Left renal pelvis (tissue), 4 donors: ENCODE measurements at places on chromosomes 1 and 21. TPM values are rescaled to one million over a fixed set of nuclear protein-coding genes. Genes with fewer than 3 reads are reported as not detected.

The HOOK1 gene
- 70.9 TPM for polyA plus RNA-seq

The FCRL1 gene
- polyA plus RNA-seq, result not detected

The MROH7 gene
- polyA plus RNA-seq, result 6.8 TPM

The SERTAD4 gene
- 4.1 TPM for polyA plus RNA-seq

The SPOCD1 gene
- 0.26 TPM for polyA plus RNA-seq

The LMX1A gene
- polyA plus RNA-seq, result not detected

The TRAF3IP3 gene
- polyA plus RNA-seq, result 1.4 TPM

- DNase-seq, result no peak
Observed at GRCh38 chr1:12567288-12567819, 50.7 kb downstream of the DHRS3 start.

- DNase-seq, result no peak
Observed at GRCh38 chr21:25809013-25809412, 74.2 kb downstream of the GABPA start.

- no peak for DNase-seq
Observed at GRCh38 chr1:108056436-108056990, 91.5 kb upstream of the VAV3 start.

GRCh38 chr1:161171191-161171590, 5.0 kb downstream of the PPOX start:
- DNase-seq, result no peak

GRCh38 chr1:47699492-47700235, 261.8 kb downstream of the FOXD2 start:
- DNase-seq, result no peak

DNA sequence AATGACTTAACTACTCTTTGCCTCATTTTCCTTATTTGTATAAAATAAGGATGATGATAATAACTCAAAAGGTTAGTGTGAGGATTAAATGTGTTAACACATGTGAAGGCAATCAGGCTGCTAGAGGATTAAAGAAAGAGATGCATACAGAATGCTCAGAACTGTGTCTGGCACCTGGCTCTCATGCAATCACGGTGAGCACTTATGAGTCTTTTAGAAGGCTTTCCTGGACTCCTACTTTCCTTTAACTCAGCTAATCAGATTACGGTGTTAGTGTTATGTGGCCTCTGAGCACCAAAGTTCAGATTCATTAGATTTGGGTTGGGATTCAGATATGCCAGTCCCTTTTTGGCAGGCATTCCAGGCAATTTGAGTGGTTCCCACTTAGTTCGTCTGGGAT, 311.6 kb upstream of the USP24 start:
- DNase-seq, result no peak

DNA sequence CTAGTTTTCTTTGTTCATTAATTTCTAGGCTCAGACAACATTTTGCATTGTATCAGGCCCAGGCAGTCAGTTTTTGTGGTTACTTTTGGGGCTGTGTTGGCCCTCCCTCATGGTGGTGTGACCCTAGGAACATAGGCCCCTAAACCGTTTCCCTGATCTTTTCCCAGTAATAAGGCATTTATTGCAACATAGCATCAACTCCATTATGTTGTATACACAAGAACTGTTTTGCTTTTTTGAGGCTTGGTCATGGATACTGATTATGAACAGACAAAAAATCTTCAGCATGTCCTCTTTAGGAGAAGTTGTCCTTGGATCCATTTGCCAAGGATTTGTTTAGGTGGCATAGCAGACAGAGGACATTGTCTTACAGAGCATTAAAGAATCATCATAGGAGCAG, 10.3 kb downstream of the B3GALT2 start:
- no peak for DNase-seq

GRCh38 chr1:153535242-153536011, at the start of gene S100A6:
S100A6 (minus strand) TSS chr1:153535991; CDS start chr1:153535339, 652 bp downstream.
- no peak for DNase-seq

- no peak for DNase-seq
Observed at GRCh38 chr1:233478611-233479010, 135.3 kb upstream of the KCNK1 start.

- DNase-seq, result no peak
Observed at GRCh38 chr1:75062111-75062510, 72.1 kb upstream of the LHX8 start.

- no peak for DNase-seq
Observed at GRCh38 chr1:45329445-45329844, 2.8 kb downstream of the HPDL start.

- no peak for DNase-seq
Observed at GRCh38 chr1:54239035-54239383, 39.0 kb downstream of the MRPL37 start.

- DNase-seq, result no peak
Observed at GRCh38 chr1:19438516-19439195, 46.7 kb downstream of the CAPZB start.
